Endothelial cell of umbilical vein (primary cell): ENCODE measurements at places on chromosomes 5 and 9. TPM values are rescaled to one million over a fixed set of nuclear protein-coding genes. Genes with fewer than 3 reads are reported as not detected.

The ACSL6 gene
- total RNA-seq, result not detected in 2 replicates

DNA sequence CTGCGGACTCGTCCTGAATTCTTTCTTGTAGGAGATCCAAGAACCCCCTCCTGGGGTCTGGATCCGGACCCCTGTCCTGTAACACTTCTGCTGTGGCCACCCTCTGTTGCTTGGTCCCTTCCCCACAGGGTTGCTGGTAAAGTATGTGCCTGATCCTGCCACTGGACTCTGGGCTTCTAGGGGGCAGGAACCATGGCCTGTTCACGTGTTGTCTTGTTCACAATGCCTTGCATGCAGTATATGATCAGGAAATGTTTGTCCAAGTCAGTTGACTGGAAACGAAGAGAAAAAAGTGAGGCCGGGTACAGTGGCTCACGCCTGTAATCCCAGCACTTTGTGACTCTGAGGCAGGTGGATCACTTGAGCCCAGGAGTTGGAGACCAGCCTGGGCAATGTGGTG lies 139.3 kb upstream of the ALDH1B1 start:
- no peak for DNase-seq

The PKD2L2 gene
- not detected in 2 replicates for total RNA-seq

GRCh38 chr9:99184110-99184474 lies 37.6 kb downstream of the ALG2 start:
- DNase-seq, result no peak

GRCh38 chr9:103713631-103714030 lies 380.5 kb upstream of the SMC2 start:
- DNase-seq, result no peak

The FAM200C gene
- total RNA-seq, result 2.6 and 2.7 TPM in 2 replicates

DNA sequence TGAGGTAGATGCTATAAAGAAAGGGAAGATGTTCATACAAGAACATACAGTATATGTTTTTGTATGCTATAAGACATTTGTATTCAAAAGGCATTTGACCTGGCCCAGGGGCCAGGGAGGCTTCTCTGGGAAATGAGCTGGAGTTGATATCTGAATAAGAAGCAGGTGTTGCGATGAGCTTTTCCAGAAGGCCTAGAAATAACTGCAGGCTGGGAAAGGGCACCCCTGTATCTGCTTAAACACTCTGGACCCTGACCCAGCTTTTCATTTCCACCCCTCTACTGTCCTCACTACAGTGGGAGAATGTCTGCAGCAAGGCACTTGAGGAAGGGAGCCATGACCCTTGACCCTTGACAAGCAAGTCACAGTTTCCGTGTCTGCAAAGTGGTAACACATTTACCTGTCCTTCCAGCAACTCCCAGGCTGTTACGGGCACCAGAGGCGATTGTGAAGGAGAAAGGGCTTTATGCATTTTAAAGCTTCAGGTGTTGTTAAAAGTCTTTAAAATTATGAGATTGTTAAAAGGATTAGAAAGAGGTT lies 88.2 kb upstream of the PANK3 start:
- DNase-seq, result no peak
